ENCODE measurements at places on chromosomes 12 and 14.
A peak's percentile ranks its signal among the peaks of the same experiment; 100 is the strongest.

- DNase-seq = no peak
These were observed 179.1 kb downstream of the DPF3 start for GRCh38 chr14:72714871-72715214.

GRCh38 chr14:94867946-94868771, 98.2 kb upstream of the GSC start:
- no peak for DNase-seq

DNA sequence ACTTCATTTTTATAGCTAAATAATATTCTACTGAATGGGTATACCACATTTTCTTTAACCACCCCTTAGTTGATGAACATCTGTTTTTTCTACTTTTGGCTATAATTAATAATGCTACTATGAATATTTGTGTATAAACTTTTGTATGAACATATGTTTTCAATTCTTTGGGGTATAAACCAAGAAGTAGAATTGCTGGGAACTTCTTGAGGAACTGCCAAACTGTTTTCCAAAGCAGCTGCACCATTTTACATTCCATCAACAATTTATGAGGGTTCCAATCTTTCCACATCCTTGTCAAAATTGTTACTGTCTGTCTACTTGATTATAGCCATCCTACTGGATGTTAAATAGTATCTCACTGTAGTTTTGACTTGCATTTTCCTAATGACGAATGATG, 221.8 kb downstream of the PRKD1 start:
- DNase-seq = no peak

DNA sequence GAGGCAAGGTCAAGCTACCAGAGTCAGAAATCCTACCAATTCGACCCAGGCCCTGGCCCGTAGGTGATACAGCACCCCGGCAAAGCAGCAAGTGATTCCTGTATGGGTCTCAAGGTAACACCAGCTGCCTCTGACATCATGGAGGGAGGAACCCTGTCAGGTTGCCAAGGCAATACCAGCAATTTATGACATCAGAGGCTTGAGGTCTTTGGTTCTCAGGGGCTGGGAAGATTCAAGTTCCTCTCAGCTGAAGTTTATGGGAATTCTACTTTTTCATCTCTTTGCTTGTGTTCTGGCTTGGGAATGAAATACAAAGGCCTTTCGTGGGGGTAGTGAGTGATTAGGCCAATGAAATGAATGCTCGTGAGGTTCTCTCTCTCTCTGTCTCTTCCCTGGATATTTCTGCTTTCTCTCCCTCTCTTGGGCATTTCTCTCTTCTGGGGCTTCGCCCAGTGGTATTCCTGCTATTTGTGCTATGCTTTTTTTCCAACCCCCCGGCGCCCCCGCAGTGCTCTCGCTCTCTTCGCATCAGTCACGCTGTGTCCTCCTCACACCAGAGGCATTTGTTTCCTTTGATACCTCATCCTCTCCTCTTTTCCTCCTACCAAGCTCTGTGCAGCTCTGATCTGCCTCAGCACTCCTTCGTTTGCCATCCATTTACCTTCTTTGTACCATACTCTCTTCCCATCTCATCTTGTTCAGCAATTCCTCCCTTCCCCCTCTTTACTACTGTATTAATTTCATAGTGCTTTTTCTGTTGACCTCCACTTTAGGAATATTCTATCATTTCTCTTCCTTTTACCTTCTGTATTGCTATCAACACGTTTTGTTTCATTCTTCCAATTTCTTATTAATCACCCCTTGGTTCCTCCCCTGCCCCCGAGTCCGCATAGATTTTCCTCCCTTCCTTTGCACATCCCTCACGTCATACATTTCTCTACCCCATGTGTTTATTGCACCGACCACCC, 2.9 kb downstream of the ZFHX2 start:
- DNase-seq = no peak

- no peak for DNase-seq
These were observed 54.4 kb downstream of the BICD1 start for GRCh38 chr12:32161058-32161457.

DNA sequence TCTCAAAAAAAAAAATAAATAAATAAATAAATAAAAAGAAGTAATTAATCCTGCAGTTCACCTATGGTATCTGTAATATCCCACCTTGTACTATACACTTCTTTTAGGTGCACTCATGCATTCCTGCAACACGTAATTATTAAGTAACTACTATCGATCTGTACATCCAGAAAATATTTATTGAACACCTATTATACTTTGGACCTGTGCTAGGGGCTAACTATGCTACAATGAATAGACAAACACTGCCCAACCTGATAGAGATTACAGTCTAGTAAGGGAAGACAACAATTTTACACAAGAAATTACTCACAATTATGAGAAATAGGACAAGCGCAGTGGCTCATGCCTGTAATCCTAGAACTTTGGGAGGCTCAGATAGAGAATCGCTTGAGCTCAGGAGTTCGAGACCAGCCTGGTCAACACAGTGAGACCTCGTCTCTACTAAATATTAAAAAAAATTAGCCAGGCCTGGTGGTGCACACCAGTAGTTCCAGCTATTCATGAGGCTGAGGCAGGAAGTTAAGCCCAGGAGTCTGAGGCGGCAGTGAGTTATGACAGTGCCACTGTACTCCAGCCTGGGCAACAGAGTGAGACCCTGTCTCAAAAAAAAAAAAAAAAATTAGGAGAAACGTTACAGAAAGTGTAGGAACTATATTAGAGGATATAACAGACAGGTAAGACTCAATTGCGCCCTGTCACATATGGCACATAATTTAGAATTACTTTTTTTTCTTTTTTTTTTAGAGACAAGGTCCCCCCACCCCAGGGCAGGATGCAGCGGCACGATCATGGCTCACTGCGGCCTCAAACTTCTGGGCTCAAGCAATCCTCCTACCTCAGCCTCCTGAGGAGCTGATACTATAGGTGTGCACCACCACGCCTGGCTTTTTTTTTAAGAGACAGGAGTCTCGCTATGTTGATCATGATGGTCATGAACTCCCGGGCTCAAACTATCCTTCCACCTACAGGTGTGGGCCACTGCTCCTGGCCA, 1.2 kb downstream of the NRDE2 start:
- no peak for DNase-seq

DNA sequence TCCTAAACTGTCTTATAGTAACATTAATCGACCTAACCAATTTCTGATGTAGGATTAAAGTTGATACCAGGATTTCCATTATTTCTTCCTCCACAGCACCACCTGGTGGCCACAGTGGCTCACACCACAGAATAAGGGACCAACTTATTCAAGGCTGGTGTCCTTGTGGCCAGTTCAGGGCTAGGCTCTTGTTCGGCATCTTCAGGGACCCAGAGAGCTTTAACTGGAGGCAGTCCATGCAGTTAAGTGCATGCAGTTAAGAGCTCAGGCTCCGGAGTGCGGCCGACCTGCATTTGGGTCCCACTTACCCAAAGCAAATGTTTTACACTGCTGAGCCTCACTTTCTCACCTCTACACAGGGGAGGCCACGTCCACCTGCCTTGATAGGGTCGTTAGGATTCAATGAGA, 42.0 kb upstream of the GPR68 start:
- DNase-seq = peak; percentile 34

DNA sequence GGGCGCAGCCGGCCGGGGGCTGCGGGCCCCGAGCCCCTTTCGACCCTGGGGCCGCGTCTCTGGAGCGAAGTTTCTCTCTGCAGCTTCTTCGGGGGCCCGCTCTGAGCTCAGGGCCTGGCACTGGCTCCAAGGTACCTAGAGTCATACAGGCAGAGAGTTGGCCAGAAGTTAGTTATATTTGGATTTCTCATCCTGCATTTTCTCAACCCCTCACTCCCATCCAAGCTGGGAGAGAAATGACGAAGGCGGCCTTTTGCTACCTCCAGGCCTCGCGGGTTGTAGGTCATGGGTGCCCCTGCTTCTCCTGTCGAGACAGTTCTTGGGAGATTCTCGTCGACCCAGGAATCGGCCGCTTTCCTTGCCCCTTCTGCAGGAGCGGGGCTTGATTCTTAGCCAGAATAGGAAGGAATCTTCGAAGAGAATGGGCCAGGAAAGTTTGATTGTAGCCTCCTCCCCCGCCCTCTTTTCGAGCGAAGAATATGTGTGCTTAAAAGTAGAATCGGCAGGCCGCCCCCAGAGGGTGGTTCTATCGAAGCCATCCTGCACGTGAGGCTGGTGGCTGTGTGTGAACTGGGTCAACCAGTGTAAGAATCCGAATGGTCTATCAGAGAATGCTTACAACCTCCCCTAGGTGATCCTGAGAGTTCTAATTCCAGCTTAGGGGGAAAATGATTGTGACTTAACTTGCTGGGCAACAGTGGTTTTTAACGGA, 785 bp downstream of the MLEC start:
- DNase-seq = no peak

DNA sequence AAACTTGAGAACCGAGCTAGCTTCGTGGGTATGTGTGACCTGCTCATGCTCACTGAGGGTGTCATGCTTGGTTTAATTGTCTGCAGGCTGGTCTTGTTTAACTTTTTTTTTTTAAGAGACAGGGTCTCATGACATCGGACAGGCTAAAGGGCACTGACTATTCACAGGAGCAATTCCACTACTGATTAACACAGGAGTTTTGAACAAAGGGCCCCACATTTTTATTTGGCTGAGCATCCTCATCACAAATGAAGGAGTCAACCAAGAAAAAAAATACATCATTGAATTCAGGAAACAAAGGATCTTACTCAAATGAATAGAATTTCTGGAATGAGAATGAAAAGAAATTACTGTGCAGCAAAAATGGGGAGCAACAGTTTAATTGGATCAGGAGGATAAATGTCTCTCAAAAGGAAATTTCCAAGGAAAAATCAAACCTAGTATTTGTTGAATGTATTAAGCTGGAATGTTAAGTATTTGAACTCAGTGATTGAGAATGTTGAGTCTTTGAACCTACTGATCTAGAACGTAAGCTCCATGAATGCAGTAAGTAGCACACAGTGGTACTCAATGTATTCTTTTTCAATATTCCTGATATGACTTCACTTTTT, 20.8 kb upstream of the PYROXD1 start:
- no peak for DNase-seq

DNA sequence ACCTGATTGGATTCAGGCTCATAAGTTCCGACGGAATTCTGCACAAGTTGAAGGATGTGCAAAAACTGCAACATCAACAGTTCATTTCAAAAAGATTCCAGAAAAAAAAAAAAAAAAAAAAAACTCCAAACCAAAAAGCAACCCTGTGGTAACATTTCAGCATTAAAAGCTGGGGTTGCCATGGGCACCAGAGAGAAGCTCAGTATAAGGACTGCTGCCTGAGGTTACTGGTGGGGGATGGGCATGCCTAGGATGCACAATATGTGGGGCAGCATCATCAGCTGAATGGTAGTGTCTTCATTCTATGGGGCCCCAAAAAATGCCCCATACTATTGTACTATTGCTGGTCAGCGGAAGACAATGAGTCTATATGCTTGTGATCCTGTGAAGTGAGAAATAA, 44.7 kb downstream of the MBIP start:
- DNase-seq = no peak

Measured in SW 1271 (cell line).